Activated naive CD4-positive, alpha-beta T cell treated with anti-CD3 and anti-CD28 coated beads, Interleukin-2, amount 50 U/mL, for 72 hours (primary cell): ENCODE measurements at places on chromosomes 5 and 9.

DNA sequence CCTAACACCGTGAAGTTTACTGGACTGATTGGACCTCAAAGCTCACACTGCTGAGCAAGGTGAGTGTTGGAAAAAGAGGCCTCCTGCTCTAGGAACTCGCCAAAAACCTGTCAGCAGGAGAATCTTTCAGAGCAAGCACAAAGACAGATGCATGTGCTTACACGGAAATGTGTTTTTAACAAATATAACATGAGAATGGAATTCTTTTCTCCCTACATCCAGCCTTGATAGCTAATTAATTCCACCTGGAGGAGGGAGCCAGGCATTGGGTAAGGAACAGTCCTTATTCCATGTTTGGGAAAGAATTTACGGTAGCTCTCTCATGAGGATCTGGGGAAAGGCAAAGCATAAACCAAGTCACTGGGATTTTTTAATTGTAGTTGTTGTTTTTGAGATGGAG, 98.8 kb downstream of the KLF4 start:
- DNase-seq: no peak

DNA sequence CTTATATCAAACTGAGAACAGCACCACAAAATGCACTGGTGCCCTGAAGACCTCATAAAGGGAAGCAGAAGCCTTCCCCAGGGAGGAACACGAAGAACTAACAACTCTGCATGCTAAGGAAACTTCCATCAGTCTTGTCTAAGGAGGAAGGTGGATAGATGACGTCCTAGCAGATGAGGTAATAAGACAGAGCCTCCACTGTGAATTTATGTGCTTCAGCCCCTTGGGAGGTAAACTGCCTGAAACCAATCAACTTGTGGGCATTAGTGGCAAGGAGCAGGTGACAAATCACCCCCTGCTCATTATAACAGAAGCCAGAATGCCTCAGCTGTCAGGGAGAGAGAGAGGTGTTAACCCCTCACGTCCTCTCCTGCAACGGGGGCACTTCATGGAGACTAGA, 48.9 kb upstream of the SPIN1 start:
- no peak for DNase-seq

DNA sequence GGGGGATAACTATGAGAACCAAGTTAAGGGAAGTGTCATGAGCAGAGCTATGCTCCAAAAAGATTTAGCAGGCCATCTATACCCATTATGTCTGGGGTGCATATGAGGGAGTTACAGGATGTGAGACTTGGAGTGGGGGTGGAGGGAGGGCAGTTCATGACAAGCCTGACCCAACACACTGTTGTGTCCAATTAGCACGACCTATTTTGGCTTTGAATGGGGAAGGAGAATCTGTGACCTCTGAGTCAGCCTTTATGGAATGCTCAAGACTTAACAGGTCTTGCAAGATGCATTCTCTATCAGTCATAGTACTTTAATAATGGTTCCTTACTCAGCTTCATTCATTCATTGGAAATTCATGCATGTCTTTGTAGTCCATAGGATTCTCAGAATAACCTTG, 71.7 kb downstream of the GRIA1 start:
- DNase-seq: no peak

- no peak for DNase-seq
Measured at GRCh38 chr9:100486479-100487176, 13.7 kb downstream of the TMEFF1 start.

DNA sequence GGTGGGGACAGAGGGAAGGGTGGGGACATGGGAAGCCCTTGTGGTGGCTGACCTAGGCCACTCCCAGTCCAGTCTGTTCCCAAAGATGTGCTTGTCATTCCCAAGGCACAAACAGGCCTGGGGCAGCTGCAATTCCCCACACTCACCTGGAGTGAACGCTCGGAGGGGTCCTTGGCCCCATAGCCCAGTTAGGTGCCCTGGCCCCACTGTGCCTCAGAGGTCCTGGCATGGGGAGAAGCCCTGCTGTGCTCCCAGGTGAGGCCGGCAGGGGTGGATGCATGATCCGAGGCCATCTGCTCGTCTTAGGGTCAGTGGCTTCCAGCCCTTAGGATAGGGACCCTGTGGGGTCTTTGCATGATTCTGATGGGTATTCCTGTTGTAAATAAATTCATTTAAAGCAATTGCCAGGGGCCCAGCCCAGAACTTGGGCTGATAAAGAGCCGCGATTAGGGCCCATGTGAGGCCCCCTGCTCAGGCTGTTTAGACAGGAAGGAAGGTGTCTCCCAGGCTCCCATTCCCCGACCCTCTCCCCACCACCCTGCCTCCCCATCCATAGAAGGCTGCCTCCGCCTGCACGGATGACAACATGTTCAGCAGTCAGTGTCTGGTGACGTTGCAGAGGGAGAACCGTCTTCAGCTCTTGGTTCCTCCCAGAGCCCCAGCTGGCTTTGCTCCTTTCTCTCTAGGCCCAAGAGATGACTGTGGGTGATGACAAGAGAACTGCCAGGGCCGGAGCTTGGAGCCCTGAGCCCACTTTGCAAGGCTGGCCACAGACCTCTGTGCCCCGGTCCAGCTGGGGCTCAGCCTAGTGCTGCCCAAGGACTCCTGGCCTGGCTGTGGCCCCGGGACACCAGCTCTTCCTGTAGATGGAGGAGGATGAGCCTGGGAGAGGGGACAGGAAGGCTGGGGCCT, 28.4 kb upstream of the IRX4 start:
- no peak for DNase-seq
